Camera-type eye (tissue), 1 donor: ENCODE measurements at places on chromosomes 1 and 21. TPM values are rescaled to one million over a fixed set of nuclear protein-coding genes. Genes with fewer than 3 reads are reported as not detected.

TMEM54 gene
- total RNA-seq, result 10.6 TPM

NTMT2 gene
- total RNA-seq, result 0.99 TPM

DSTYK gene
- total RNA-seq, result 29.2 TPM

CFHR4 gene
- not detected for total RNA-seq

CZIB gene
- total RNA-seq, result 55.7 TPM

VHLL gene
- total RNA-seq, result not detected

C8B gene
- total RNA-seq, result not detected

PM20D1 gene
- total RNA-seq, result not detected

DPT gene
- 54.1 TPM for total RNA-seq

OR2G3 gene
- total RNA-seq, result not detected

SGIP1 gene
- 108 TPM for total RNA-seq

KRTAP11-1 gene
- total RNA-seq, result not detected

NES gene
- total RNA-seq, result 87.1 TPM

DNASE2B gene
- 3.0 TPM for total RNA-seq

SMG5 gene
- total RNA-seq, result 63.6 TPM

ZNF593OS gene
- total RNA-seq, result 41.3 TPM

NBPF4 gene
- not detected for total RNA-seq

EFNA4 gene
- 2.9 TPM for total RNA-seq

GSTM5 gene
- total RNA-seq, result 16.9 TPM

GJA4 gene
- total RNA-seq, result 18.1 TPM

YY1AP1 gene
- 164 TPM for total RNA-seq

IRF6 gene
- total RNA-seq, result 7.8 TPM

PLXNA2 gene
- total RNA-seq, result 43.6 TPM

TMEM52 gene
- total RNA-seq, result 1.9 TPM

TNFAIP8L2 gene
- 1.9 TPM for total RNA-seq

KCNJ6 gene
- 0.93 TPM for total RNA-seq
